ENCODE measurements at places on chromosomes 11 and 22.

- DNase-seq, result no peak
These were observed 16.6 kb downstream of the PAK1 start for GRCh38 chr11:77457340-77457739.

DNA sequence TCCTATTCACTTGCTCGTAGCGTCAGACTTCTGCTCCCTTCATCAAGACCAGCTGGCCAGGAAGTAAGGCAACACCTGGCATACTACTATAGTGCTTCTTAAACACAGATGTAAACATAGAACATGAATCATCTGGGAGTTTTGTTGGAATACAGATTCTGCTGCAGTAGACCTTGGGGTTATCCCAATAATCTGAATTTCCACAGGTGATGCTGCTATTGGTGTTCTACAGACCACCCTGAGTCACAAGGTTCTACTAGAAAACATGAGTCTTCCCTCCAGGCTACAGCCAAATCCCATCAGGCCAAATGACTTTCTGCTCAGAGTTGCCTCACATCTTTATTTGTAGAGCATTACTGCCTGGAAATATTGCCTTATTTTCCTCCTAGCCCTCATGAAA is 175.2 kb downstream of the NELL1 start:
- peak; percentile 81 for DNase-seq

DNA sequence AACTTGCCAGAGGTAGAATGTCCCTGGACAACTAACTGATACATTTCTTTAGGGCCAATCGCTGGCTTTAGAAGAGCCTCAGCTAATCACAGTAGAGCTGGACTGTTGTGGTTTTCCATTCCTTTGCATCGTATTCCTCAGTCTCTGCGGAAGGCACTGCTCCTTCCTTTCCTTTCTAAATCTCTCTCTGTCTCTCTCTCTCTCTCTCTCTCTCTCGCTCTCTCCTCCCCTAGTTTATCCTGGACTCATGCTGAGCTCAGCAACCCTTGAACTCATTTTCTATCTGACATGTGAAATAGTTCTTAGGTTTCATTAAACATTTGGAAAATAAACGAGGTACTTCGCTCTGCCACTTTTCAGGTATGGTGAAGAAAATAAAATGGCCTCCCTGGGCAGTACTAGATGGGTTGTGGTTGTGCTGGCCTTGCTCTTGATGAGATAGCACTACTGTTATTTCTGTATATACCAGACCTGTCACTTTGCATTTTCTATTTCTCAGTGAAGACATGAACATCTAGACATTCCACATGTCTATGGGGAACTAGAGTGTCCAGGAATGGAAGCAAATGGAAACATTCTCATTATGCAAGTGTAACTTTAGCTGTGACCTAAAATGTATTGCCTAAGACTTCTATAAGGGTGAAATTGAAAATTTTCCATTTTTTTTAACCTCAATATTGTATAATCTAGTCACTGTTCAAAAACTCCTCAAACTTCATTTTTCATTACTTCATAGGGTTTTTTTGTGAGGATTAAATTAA is 12.0 kb upstream of the SESN3 start:
- no peak for DNase-seq

DNA sequence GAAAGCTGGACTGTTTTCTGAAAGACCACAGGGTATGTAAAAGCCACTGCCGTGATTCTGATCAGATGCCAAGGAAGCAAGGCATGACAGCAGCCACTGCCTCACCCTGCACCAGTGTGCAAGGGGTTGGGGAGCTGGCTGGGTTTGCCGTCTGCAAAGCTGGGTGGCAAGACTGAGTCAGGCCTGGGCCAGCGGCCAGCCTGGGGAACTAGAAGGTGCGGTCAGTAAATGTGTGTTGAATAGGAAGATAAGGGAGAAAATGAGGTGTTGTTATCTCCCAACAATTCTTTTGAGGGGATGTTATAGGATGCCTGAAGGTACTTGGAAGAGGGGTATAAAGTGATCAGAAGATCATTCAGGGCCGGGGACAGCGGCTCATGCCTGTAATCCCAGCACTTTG is 8.0 kb downstream of the VSTM5 start:
- DNase-seq, result no peak

DNA sequence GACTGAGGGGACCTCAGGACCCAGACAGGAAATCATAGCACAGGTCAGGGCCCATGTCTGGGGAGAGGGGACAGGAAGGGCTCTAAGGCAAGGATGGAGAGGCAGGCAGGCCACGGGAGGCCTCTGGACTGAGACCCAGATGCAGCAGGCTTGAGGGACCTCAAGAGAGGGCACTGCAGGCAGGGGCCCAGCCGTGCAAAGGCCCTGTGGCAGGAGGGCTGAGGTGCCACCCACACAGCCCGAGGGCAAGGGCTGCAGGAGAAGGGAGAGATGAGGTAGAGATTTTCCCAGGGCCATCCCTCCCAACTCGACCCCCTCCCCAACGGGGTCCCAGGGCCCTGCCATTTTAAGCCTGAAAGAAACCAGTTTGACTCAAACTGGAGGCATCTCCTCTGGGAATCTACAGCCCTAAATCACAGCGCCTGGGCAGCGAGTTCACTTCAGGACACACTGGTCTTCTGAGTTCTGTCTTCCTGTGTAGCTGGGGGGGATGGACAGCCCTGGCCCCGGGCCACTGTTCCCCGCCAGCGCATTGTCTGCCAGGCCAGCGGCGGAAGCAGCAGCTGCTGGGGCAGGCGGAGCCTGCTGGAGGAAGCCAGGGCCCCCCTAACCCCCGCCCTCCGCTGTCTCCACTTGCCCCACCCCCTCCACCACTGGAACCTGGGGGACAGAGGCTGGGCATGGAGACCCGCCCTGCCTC is 20.3 kb upstream of the WNT7B start:
- peak; percentile 77 for DNase-seq

DNA sequence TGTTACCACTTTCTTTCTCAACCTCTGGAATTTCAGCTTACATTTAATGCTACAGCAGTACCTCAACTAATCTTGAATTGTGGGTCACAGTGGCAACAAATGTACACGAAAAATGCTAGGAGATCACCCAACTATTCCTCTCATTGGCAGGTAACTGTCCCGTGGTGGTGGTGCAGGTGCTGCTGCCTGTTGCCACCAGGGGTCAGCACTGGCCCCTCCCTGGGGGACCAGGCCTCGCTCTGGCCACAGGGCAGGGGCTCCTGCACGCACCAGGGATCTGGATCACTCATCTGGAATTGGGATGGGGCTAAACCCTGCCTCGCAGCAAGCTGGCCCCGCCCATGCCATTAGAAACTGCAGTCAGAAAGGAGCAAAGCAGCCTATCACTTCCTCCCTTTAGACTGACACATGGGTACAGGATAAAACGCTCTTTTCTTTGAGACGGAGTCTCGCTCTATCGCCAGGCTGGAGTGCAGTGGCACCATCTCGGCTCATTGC is 6.9 kb upstream of the POLDIP3 start:
- DNase-seq, result no peak

DNA sequence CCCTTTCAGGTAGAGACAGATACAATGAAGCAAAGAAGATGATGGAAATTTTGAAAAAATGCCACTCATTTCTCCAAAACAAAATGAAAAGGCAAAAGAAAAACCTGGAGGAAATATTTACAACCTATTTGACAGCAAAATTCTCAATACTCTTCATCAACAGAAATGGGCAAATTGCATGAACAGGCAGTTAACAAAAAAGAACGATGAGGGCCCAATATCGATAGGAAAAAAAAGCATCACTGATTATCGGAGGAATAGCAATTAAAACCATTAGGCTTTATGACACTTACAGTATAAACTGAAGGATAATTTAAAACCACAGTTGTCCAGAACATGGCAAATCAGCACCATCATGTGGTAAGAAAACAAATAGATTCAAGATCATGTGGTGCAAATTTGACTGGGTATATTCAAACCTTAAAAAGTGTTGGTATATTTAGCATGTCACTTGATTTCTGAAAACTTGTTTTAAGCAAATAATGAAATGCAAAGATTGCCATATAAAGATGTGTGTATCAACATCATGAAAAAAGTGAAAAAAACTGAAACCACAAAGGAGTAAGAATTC is 222.9 kb downstream of the BRD1 start:
- no peak for DNase-seq

- no peak for DNase-seq
These were observed 7.0 kb downstream of the PDXP start for GRCh38 chr22:37665487-37665886.

DNA sequence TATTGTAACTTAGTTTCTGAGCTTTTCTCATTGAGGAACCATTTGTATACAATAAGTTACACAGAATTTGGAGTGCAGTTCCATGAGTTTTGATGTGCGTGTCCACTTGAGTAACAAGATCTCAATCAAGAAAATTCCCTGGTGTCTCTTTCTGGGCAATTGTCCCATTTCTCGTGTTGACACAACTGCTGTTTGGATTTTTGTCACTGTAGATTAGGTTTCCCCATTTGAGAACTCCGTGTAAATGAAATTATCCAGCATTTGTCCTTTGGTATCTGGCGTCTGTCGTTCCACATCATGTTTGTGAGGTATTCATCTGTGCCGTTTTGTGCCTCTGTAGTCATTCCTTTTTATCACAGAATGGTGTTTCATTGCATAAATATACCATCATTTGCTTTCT is 547.0 kb downstream of the TBC1D22A start:
- no peak for DNase-seq

- DNase-seq, result no peak
These were observed 30.9 kb downstream of the SLC36A4 start for GRCh38 chr11:93166862-93167261.

DNA sequence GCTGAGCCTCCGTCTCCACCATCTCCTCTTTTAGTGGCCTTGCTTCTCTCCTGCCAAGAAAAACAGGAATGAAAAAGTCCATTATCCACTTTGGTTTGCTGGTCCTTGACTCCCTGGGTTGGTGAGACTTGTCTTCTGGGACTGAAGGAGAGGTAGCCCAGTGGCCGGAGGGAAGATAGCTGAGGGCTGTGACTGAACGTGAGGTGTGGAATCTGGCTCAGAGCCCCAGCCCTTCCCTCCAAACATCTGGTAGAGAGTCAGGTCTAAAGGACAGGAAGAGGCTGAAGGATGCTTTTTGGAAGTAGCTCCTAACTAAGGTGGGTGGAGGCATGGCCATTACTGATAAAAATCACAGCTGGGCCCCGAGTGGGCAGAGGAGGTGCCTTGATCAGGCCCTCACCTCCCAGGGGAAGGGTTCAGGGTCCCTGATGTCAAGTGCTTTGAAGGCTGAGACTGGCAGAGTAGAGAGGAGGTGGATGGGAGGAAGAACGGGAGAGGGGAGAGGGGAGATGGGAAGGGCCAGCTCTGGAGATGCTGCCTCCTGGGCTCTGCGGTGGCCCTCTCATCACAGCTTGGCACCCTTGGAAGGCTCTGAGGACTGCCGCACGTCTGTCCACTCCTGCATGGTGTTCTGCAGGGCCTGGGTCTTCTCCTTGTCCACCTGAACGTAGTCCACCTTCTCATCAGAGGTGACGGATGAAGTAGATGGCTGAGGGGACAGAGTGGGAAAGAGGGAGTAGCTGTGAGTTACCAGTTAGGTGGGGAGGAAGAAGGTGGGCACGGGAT is 30.2 kb downstream of the USP35 start:
- no peak for DNase-seq

GRCh38 chr11:9230296-9230695 is 34.9 kb downstream of the DENND5A start:
- no peak for DNase-seq

DNA sequence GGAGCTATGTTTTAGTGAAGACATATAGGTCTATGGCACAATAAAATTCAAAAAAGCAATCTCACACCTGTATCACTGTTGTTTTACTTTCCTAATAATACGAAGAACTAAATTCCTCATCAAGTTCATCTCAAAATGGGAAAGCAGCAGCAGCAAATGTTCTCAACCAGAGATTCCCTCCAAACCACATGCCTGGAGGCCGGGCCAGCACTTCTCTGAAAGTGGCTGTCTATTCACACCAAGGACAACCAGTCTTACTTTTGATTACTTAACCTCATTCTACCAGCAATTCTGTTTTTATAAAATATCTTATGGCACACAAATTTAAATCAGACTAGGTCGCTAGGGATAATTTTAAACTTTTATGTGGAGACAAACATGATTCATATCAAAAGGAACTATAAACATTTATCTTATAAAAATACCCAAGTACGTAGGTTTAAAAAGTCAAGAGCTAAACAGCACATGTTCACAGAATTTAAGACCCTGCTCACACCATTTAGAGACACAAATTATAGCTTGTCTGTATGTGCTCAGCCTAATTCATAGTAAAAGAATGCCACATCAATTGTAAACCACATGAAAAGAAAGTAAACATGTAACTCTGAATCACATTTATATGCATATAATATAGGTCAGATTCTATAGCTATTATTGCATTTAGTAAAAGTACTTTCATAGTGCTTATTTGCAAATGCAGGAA is 46.1 kb downstream of the RRAS2 start:
- no peak for DNase-seq

DNA sequence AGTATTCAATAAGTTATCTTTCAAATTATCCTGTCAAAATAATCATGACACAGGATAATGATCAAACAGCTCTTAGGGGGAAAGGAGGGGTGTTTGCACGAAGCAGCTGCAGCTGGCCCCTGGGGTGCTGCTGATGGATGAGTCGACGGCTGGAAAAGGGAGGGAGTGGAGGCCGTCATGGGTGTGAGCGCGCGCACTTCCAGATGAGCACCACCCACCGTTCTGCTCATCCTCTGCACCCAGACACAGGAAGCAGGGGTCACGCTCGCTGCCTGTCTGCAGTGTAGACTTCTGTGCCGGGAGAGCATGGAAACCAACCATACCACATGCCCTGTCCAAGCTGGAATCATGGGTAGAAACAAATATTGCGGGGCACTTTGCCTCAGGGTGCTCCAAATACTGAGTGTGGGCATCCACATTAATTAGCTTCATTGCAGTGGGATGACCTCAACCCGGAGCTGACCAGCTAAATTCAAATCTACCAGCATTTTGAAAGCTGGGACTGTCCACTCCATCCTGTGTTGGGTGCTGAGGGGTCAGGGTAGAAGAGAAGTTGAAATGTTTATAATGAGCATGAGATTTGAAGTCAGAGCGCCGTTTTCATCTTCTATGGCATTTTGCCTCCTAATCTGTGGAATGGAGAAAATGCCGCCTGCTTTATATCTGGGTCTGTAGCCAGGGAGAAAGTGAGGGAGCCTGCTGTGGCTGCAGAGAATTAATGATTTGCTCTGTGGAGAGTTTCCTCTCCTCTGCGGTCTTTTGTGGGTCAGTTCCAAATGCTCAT is 802.4 kb downstream of the TBC1D22A start:
- peak; percentile 61 for DNase-seq

Measured in NCI-H510A (cell line).